ENCODE measurements at places on chromosomes 16 and 17.
A peak's percentile ranks its signal among the peaks of the same experiment; 100 is the strongest.

GRCh38 chr16:65658787-65659220, 536.9 kb upstream of the CDH11 start:
- no peak for DNase-seq

DNA sequence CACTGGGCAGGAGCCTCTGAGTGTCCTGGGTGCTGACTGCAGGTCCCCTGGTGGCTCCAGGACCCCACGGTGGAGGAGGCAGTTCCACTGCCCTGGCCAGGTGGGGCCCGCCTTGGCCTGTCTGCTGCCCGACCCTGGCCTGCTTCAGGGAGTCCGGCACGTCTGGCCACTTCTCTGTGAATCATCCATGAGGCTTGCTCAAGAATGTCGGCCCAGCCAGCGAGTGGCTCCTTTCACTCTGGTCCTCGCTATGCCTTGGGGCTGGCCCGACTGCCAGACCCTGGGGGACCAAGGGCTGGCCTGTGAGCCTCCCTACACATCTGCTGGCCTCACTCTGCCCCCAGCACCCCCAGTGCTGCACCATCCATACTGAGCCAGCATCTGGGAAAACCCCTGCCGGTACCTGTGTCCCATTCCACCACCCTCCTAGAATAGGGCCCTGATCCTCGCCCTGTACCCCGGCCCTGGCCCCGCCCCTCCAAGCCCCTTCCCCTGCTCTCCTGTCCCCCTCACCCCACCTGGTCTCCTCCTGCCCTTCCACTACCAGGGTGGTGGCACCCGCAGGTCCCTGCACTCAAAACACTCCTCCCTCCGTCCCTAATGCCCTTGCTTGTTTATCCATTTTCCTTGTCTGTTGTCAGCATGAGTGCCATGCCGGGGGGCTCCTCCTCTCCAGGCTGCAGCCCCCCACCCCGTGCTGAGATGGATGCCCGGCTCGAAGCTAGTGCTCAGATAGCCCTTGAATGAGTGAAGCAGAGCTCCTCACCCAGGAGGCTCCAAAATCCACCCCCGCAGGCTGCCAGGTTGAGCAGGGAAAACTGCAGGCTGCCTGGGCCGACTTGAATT, 35.5 kb downstream of the ADCY7 start:
- DNase-seq: no peak

DNA sequence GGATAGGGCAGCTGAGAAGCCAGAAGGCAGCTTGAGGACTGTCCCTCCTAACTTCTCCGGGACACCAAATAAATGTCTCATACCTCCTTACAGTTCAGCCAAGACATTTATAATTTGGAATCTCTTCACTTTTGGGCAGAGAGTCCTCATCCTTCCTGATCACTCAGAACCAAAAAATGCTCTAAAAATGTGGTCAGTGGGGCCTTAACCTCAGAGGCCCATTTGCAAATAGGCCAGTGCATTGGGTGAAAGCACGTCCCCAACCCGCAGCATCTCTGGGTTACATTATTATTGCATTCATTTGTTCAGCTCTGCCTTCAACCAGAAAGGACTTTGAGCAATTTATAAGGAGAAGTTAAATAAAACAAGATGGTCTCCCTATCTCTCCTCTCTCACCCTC, 112.4 kb upstream of the IRX3 start:
- DNase-seq: no peak

- DNase-seq: peak; percentile 6
Measured at GRCh38 chr16:79805621-79806020, 205.1 kb upstream of the MAF start.

DNA sequence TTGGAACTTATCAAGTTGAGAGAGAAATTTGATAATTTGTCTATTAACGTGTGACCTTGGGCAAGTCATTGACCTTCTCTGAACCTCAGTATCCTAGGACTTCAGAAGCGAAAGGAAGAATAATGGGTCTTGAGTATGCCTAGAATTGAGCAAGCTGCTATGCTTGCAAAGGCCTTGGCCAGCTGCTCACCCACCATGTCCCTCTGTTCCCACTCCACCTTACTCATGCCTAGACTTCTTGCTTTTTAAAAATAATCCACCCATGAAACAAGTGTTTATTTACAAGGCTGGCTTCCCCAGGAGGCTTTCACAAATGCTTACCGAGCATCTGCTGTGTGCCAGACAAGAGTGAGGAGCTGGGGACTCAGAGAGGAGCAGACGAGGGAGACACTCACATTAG, 590.6 kb downstream of the MAF start:
- no peak for DNase-seq

GRCh38 chr16:83774066-83774465, 33.7 kb upstream of the HSBP1 start:
- no peak for DNase-seq

All from neuronal stem cell (in vitro differentiated cells).